A549 treated with AZD2906 at 1 μM for 4 hours (cell line): ENCODE measurements at places on chromosomes 2 and 18. TPM values are rescaled to one million over a fixed set of nuclear protein-coding genes. Genes with fewer than 3 reads are reported as not detected.

The UGT1A8 gene
- total RNA-seq = 0.03 to 0.10 TPM (median 0.07 TPM) in 3 of 5 replicates, not detected in the others

The CENPA gene
- 46.5 to 51.7 TPM (median 50.2 TPM) in 5 replicates for total RNA-seq

The REG1A gene
- not detected in 5 replicates for total RNA-seq

The MC5R gene
- total RNA-seq = 0.03 to 0.06 TPM (median 0.05 TPM) in 3 of 5 replicates, not detected in the others

The RAMP1 gene
- total RNA-seq = 0.07 to 0.10 TPM in 2 of 5 replicates, not detected in the others

The ANKRD30B gene
- not detected in 5 replicates for total RNA-seq

The VIT gene
- total RNA-seq = not detected in 5 replicates

The NDC80 gene
- total RNA-seq = 10.3 to 15.0 TPM (median 11.7 TPM) in 5 replicates

The LPIN1 gene
- 9.6 to 10.7 TPM (median 9.8 TPM) in 5 replicates for total RNA-seq

The MARCHF4 gene
- total RNA-seq = 21.4 to 26.2 TPM (median 24.2 TPM) in 5 replicates

The ZNF521 gene
- total RNA-seq = not detected in 5 replicates

The FBXO41 gene
- 4.4 to 5.3 TPM (median 4.7 TPM) in 5 replicates for total RNA-seq

The KLHL30 gene
- total RNA-seq = 0.16 to 0.25 TPM (median 0.22 TPM) in 5 replicates

The DAW1 gene
- total RNA-seq = 2.1 to 3.4 TPM (median 2.2 TPM) in 5 replicates

The ANKRD39 gene
- 17.7 to 21.9 TPM (median 19.6 TPM) in 5 replicates for total RNA-seq

The CLASP1 gene
- total RNA-seq = 17.5 to 22.6 TPM (median 20.0 TPM) in 5 replicates

The LHCGR gene
- not detected in 5 replicates for total RNA-seq

The AQP4 gene
- total RNA-seq = 0.05 TPM in 1 of 5 replicates, not detected in the others

The PDK1 gene
- total RNA-seq = 2.9 to 4.8 TPM (median 3.6 TPM) in 5 replicates

The GPR45 gene
- total RNA-seq = 0.06 TPM in 1 of 5 replicates, not detected in the others

The ATOH8 gene
- total RNA-seq = 19.8 to 30.1 TPM (median 27.1 TPM) in 5 replicates

The C2orf78 gene
- not detected in 5 replicates for total RNA-seq

The G6PC2 gene
- total RNA-seq = not detected in 5 replicates

The CHRNG gene
- not detected in 5 replicates for total RNA-seq

The SERPINB4 gene
- total RNA-seq = 0.06 to 0.17 TPM (median 0.10 TPM) in 5 replicates

The GULP1 gene
- total RNA-seq = 23.9 to 38.8 TPM (median 25.8 TPM) in 5 replicates

The SCYGR4 gene
- not detected in 5 replicates for total RNA-seq

The ASPRV1 gene
- 0.20 to 0.38 TPM (median 0.25 TPM) in 5 replicates for total RNA-seq

The ALPI gene
- total RNA-seq = 0.05 TPM in 1 of 5 replicates, not detected in the others

The SERPINB3 gene
- total RNA-seq = 0.06 to 0.14 TPM (median 0.09 TPM) in 5 replicates

The SIX3 gene
- 2.7 to 4.3 TPM (median 3.7 TPM) in 5 replicates for total RNA-seq

The DLX1 gene
- total RNA-seq = 2.7 to 3.5 TPM (median 3.1 TPM) in 5 replicates

The TMEM247 gene
- total RNA-seq = not detected in 5 replicates

The ATG9A gene
- 39.3 to 45.7 TPM (median 44.4 TPM) in 5 replicates for total RNA-seq

The ASB1 gene
- 38.9 to 58.9 TPM (median 55.3 TPM) in 5 replicates for total RNA-seq

The CIB4 gene
- 0.17 to 0.19 TPM in 2 of 5 replicates, not detected in the others for total RNA-seq

The TWIST2 gene
- total RNA-seq = 8.5 to 16.9 TPM (median 14.4 TPM) in 5 replicates

The CBLN2 gene
- total RNA-seq = 0.04 to 0.18 TPM (median 0.07 TPM) in 5 replicates

The MRPL30 gene
- 29.9 to 59.1 TPM (median 30.5 TPM) in 5 replicates for total RNA-seq

The RAB27B gene
- 11.0 to 16.7 TPM (median 13.1 TPM) in 5 replicates for total RNA-seq

The TEX44 gene
- total RNA-seq = not detected in 5 replicates

The PAPOLG gene
- 6.8 to 10.6 TPM (median 8.7 TPM) in 5 replicates for total RNA-seq

The ALK gene
- not detected in 5 replicates for total RNA-seq

The VWA3B gene
- 0.09 to 0.14 TPM (median 0.12 TPM) in 3 of 5 replicates, not detected in the others for total RNA-seq

The SLC8A1 gene
- 0.20 to 0.40 TPM (median 0.30 TPM) in 5 replicates for total RNA-seq

The RHOB gene
- total RNA-seq = 389 to 594 TPM (median 533 TPM) in 5 replicates

The C2orf80 gene
- total RNA-seq = not detected in 5 replicates

The VPS4B gene
- 18.5 to 24.8 TPM (median 20.3 TPM) in 5 replicates for total RNA-seq
